Cardiac ventricle fibroblast (primary cell): ENCODE measurements at places on chromosomes 7 and 10. TPM values are rescaled to one million over a fixed set of nuclear protein-coding genes. Genes with fewer than 3 reads are reported as not detected.

Gene MYL10
- total RNA-seq: not detected in 2 replicates

Gene OR2A5
- not detected in 2 replicates for total RNA-seq

Gene CTBP2
- total RNA-seq: 26.3 and 32.0 TPM in 2 replicates

Gene ACTL6B
- total RNA-seq: not detected in 2 replicates

Gene INTS1
- total RNA-seq: 37.3 and 39.6 TPM in 2 replicates

Gene ENKUR
- total RNA-seq: 0.10 TPM in 1 of 2 replicates, not detected in the other

Gene PCLO
- not detected in 2 replicates for total RNA-seq

Gene MARCHF5
- total RNA-seq: 14.9 and 20.2 TPM in 2 replicates
